ENCODE measurements at places on chromosomes 16 and 17.

DNA sequence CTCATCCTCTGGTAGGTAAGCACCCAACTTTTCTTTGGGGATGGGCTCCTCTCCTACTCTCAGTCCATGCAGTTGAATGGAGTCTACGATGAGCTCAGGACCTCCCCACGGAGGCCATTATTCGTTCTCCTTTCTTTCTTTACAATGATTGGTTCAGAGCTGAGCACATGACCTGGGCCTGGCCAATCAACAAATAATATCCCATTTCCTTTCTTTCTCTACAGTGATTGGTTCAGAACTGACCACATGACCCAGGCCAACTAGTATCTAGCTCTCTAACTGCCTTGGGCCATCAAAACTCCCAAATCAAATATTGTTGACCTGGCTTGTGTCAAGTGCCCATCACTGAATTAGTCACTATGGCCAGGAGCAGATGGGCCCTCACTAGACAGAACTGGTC lies 129.2 kb downstream of the USP31 start:
- no peak for DNase-seq

GRCh38 chr16:55331648-55332185 lies 7.7 kb downstream of the IRX6 start:
- DNase-seq, result no peak

DNA sequence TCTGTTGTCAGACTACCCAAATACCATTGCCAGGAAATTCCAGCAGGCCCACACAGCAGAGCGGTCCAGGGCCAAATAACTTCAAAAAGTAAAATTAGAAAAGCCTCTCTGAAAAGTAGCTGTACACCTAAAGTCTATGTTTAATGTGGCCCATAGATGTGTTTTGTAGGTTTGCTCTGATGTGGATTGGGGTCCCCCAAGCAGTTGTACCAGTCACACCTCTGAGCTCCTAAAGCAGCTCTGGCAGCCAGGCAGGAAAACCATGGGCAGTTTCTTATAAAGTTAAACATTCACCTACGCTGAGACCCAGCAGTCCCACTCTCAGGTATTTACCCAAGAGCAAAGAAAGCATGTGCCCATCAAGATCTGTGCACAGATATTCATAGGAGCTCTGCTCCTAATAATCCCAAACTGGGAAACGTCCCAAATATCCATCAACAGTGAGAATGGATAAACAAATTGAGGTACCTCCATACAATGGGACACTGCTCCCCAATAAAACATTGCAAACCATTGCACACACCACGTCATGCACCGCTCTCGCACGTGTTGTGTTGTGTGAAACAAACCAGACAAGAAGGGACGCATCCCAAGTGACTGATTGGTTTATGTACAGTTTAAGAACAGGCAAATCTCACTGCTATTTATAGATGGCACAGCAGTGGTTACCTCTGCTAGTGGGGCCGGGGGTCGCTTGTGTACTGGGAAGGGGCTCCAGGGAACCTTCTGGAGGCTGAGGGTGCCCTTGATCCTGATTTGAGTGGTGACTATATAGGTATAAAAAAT lies 15.8 kb upstream of the PRM1 start:
- no peak for DNase-seq

DNA sequence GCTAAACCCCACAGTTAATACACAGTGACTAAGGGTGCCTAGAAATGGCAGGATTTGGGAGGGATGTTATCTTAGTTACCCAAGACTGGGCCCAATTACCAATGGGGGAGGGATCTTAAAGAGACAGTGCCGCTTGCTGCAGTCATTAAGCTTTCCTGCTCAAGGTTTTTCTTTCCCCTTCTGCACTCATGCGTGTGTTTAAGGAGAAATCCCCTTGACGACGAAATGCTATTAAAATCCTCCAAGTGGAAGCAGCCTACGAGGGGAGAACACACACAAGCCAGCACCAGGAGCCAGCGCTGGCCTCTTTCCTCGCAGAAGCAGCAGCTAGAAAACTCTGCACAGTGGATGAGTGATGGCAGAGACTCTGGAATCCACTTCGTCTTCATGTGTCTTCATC lies 22.0 kb downstream of the SALL1 start:
- DNase-seq, result no peak

GRCh38 chr17:69639096-69639495 lies 224.6 kb downstream of the MAP2K6 start:
- DNase-seq, result no peak

GRCh38 chr16:65069065-65069464 lies 52.8 kb downstream of the CDH11 start:
- DNase-seq, result no peak

- no peak for DNase-seq
Measured at GRCh38 chr17:14971054-14971453, 294.1 kb downstream of the PMP22 start.

DNA sequence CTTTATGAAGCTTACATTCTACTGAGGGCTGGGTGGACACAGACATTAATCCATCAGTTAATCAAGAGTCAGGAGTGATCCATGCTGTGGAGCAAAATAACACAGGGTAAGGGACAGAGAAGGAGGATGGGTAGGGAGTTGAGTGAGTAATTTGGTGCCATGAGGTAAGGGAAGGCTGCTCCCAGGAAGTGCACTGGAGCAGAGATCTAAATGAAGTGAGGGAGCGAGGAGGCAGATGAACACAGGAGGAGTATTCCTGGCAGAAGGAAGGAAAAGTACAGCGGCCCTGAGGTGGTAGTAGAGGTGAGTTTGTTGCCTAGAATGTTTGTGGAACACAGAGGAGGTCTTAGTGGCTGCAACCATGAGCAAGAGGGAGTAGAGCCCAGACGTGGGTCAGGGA lies 34.8 kb downstream of the ASIC2 start:
- DNase-seq, result no peak

Measured in NCI-H1436 treated with DMSO at 0.1 percent for 48 hours (cell line).